ENCODE measurements at places on chromosomes 5 and 9. TPM values are rescaled to one million over a fixed set of nuclear protein-coding genes. Genes with fewer than 3 reads are reported as not detected.

GRCh38 chr5:56406838-56407237 is 173.7 kb upstream of the ANKRD55 start:
- H3K27me3 ChIP-seq: no peaks in the 10 kb centered on the region
- no peaks in the 10 kb centered on the region for H3K36me3 ChIP-seq
- no peak for DNase-seq

DNA sequence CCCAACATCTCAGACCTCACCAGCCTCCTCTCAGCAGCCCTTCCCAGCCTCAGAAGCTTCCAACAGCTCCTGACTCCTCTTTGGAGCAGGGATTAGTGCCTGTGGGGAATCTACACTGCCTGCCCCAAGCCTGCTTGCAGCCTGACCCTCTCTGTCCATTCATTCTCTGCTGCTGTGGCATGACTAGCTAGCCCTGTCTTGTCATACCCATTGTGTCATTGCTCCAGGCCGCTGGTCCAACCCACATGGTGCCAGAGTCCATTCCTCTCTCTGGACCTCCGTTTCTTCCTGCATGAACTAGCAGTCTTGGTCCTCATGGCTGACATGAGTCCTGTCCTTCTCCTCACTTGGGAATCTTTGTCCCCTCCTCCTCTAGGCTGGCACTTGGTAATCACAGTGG is 12.8 kb upstream of the RXRA start:
- no peaks in the 10 kb centered on the region for H3K36me3 ChIP-seq
- no peak overlapping the region for H3K4me3 ChIP-seq
- no peak for DNase-seq
- no peak overlapping the region for H3K27ac ChIP-seq

GRCh38 chr9:33244137-33244784 is 4.3 kb downstream of the SPINK4 start:
- H3K4me3 ChIP-seq: no peak overlapping the region
- peaks cover 9% of the 10 kb centered on the region for H3K4me1 ChIP-seq
- peaks cover 8% of the 10 kb centered on the region for H3K36me3 ChIP-seq
- H3K27me3 ChIP-seq: no peaks in the 10 kb centered on the region
- no peak overlapping the region for H3K27ac ChIP-seq

GRCh38 chr5:76535577-76535976 is 87.6 kb downstream of the F2RL2 start:
- no peaks in the 10 kb centered on the region for H3K27me3 ChIP-seq
- no peaks in the 10 kb centered on the region for H3K36me3 ChIP-seq
- no peaks in the 10 kb centered on the region for H3K4me1 ChIP-seq

DNA sequence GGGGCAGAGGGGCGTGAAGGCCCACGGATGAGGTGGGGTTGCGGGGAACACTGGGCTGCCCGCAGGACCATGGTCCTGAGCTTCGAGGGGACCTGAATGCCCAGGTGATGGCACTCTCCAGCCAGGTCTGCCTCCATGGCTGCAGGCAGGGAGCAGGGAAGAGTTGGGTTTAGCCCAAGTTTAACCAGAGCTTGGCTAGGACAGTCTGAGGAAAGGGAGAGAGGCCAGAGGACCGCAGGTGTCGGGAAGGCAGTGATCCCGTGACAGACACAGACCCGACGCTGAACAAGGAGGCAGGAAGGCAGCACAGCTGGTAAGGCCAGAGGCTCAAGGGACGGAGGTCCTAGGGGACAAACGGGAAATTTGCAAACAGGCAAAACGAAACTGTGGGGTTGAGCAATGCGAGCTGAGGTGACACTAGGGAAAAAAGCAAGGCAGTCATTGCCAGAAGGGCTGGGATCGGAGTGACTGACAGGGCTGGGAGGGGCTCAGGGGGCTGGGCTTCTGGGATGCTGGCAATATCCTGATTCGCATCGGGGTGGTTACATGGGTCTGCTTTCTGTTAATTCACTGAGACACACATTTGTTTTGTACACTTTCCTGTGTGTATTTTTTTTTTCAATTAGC is 25.0 kb downstream of the ARPC5L start:
- no peaks in the 10 kb centered on the region for H3K4me1 ChIP-seq
- DNase-seq: no peak
- no peak overlapping the region for H3K4me3 ChIP-seq
- peaks cover 77% of the 10 kb centered on the region for H3K36me3 ChIP-seq

GRCh38 chr9:70917277-70917676 is 204.1 kb downstream of the TRPM3 start:
- H3K4me1 ChIP-seq: no peaks in the 10 kb centered on the region
- H3K36me3 ChIP-seq: no peaks in the 10 kb centered on the region
- DNase-seq: no peak
- no peak overlapping the region for H3K4me3 ChIP-seq
- no peak overlapping the region for H3K27ac ChIP-seq

DNA sequence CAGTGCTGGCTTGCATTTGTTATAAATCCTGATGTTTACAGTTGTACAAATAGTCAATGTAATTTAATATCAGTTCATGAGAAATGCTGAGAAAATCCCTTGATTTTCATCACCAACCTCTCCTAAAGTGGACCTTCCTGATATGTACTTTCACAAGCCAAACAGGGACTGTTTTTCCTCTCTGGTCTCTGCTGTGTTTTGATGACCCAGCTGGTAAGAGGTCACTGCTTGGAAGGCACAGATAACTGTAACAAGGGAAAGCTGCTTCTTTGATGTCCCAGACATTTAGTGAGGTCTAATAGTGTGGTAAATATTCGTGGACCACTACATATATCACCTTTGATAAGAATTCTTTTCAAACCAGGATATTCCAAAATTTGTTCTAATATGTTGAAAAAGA is 68.7 kb upstream of the HAPLN1 start:
- no peak overlapping the region for H3K4me3 ChIP-seq
- H3K27ac ChIP-seq: no peak overlapping the region
- no peaks in the 10 kb centered on the region for H3K27me3 ChIP-seq
- DNase-seq: no peak

DNA sequence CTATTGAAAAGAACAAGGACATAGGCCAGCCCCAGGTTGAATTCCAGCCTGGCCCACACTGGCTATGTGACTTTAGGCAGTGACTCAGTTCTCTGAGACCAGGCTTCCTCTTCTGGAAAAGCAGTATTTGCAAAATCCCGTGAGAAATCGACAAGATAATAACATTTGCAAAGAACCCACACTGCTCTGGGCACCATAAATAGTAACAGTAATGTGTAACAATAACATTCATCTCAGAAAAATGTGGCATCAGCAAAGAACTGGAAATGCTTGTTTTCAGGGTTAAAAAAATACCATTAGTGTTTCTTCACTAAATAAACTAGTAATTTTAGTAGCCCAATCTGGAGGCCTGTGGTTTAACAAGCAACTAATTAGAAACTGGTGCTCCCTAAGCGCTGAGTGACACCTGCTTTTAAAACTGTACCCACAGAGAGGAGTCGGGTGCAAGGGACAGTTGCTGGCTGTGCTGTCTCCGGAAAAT is 148.4 kb downstream of the TTLL11 start:
- DNase-seq: no peak
- H3K4me1 ChIP-seq: no peaks in the 10 kb centered on the region
- no peaks in the 10 kb centered on the region for H3K36me3 ChIP-seq
- no peak overlapping the region for H3K4me3 ChIP-seq
- H3K27ac ChIP-seq: no peak overlapping the region
- no peaks in the 10 kb centered on the region for H3K27me3 ChIP-seq

GRCh38 chr5:173707392-173707791 is 90.9 kb upstream of the BOD1 start:
- peak overlapping the region; percentile 58 for H3K27ac ChIP-seq
- no peaks in the 10 kb centered on the region for H3K36me3 ChIP-seq
- no peaks in the 10 kb centered on the region for H3K4me1 ChIP-seq
- H3K4me3 ChIP-seq: no peak overlapping the region
- DNase-seq: peak; percentile 66

DNA sequence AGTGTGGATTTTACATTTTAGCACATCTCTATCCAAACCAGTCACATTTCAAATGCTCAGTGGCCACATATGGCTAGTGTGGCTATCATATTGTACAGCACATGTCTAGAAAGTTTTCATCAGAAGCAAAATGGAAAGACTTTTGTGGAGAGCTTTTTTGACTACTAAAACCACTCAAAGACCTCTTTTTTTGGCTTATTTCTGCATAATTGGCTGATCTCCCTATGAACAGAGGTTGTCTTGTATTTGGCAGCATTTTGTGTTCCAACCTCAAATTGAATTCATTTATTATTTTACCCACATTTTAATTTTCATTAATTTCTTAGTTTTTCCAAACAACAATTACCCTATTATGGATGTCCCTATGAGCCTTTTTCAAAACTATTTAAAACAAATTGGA is 395.7 kb downstream of the TLE1 start:
- H3K4me1 ChIP-seq: no peaks in the 10 kb centered on the region
- H3K27me3 ChIP-seq: no peaks in the 10 kb centered on the region
- no peak for DNase-seq

- no peak for DNase-seq
- H3K27me3 ChIP-seq: no peaks in the 10 kb centered on the region
- H3K27ac ChIP-seq: no peak overlapping the region
- H3K36me3 ChIP-seq: no peaks in the 10 kb centered on the region
These were observed 247.8 kb downstream of the PBX3 start for GRCh38 chr9:125995006-125995405.

DNA sequence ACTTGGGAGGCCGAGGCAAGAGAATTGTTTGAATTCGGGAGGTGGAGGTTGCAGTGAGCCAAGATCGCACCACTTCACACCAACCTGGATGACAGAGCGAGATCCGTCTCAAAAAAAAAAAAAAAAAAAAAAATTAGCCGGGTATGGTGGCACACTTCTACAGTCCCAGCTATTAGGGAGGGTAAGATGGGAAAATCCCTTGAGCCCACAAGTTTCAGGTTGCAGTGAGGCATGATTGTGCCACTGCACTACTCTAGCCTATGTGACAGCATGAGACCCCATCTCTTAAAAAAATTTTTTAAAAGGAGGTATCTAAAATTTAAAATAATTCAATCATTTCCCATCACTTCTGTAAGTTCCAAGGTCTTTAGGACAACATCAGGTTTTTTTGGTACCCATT is 26.0 kb downstream of the PSIP1 start:
- peaks cover 10% of the 10 kb centered on the region for H3K36me3 ChIP-seq
- H3K27me3 ChIP-seq: no peaks in the 10 kb centered on the region
- H3K27ac ChIP-seq: no peak overlapping the region
- no peak for DNase-seq

DNA sequence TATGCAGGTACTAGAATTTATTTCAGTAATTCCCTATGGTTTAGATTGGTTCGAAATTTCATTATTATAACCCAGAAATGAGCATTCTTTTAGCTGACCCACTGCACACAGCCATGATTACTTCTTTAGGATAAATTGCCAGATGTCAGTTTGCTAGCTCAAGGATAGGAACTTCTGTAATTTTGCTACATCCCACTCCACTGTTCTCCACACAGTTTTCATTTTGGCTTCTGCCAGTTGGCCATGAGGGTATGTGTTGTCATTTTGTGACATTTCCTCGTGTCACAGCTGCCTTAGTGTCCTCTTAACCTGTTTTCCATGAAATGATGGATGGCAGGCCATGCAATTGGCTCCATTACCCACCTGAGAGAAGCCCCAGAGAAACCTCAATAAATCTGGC is 16.2 kb upstream of the LCP2 start:
- H3K27me3 ChIP-seq: no peaks in the 10 kb centered on the region
- H3K4me3 ChIP-seq: no peak overlapping the region
- H3K36me3 ChIP-seq: no peaks in the 10 kb centered on the region
- DNase-seq: no peak

- peak overlapping the region; percentile 33 for H3K27ac ChIP-seq
- H3K4me3 ChIP-seq: no peak overlapping the region
- DNase-seq: no peak
- H3K27me3 ChIP-seq: no peaks in the 10 kb centered on the region
- peaks cover 6% of the 10 kb centered on the region for H3K36me3 ChIP-seq
These were observed 5.5 kb downstream of the ANGPTL2 start for GRCh38 chr9:127116957-127117356.

DNA sequence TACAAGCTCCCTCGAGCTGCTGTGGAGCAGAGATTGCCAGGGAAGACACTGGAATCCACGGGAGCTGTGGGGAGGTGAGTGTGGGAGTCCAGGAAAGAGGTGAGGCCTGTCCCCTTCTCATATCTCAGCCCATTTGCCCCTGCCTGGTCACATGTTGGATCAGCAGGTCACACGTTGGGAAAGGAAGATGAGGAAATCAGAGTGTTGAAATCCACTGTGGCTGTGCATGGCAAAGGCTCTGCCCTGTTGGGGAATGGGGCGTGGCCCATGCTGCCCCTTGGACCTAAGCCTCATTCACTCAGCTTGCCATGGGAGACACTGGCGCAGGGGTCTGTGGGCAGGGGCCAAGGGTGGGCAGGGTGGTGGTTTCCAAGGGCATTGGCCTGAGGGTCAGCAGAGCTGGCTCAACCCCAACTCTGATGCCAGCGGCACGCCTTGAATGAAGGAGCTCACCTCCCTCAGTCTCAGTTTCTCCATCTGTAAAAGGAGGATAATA is 85.4 kb upstream of the CPEB4 start:
- no peaks in the 10 kb centered on the region for H3K4me1 ChIP-seq
- H3K27ac ChIP-seq: no peak overlapping the region
- no peak overlapping the region for H3K4me3 ChIP-seq
- H3K36me3 ChIP-seq: no peaks in the 10 kb centered on the region
- no peaks in the 10 kb centered on the region for H3K27me3 ChIP-seq
- DNase-seq: peak; percentile 66

DNA sequence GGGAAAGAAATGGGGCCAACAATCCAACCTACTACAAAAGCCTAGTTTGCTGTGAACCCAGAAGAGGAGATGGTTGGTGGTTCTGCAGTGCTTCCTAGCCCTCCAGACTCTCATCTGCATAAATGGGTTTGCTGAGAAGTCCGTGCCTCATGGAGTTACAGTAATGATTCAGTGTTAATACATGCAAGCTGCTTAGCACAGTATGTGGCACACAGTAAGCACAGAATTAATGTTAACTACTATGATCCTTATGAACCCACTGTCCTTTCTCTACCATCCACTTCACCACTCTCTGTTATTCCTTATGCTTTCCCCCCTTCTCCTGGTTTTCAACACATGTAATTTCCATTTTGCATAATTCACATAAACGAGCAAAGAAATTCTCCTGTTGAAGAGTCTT is 100.0 kb downstream of the ACTBL2 start:
- no peak overlapping the region for H3K4me3 ChIP-seq
- no peak overlapping the region for H3K27ac ChIP-seq

- H3K4me1 ChIP-seq: peaks cover 46% of the 10 kb centered on the region
- DNase-seq: no peak
- H3K36me3 ChIP-seq: no peaks in the 10 kb centered on the region
- H3K27me3 ChIP-seq: no peaks in the 10 kb centered on the region
- no peak overlapping the region for H3K27ac ChIP-seq
- H3K4me3 ChIP-seq: no peak overlapping the region
These were observed 51.8 kb downstream of the EHMT1 start for GRCh38 chr9:137670391-137671195.

DNA sequence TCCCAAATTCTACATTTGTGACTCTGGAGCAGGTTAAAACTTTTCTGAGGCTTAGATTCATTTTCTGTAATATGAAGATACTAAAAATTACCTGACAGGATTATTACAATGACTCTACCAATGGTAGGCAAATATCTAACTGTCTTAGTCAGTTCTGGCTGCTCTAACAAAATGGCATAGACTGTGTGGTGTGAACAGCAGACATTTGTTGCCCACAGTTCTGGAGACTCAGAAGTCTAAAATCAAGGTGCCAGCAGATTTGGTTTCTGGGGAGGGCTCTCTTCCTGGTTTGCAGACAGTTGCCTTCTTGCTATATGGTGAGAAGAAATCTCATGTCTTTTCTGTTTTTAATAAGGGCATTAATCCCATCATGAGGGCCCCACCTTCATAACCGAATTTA is 245.1 kb downstream of the MAST4 start:
- no peak for DNase-seq
- peaks cover 15% of the 10 kb centered on the region for H3K4me1 ChIP-seq
- no peak overlapping the region for H3K27ac ChIP-seq

Gene PSD2
- total RNA-seq: 0.19 TPM

Gene ZBTB34
- total RNA-seq: 6.2 TPM
